H1 (cell line): ENCODE measurements at places on chromosomes 5 and 9. TPM values are rescaled to one million over a fixed set of nuclear protein-coding genes. Genes with fewer than 3 reads are reported as not detected.

The SAXO1 gene
- total RNA-seq: 0.20 TPM in 1 of 2 replicates, not detected in the other

GRCh38 chr9:107235765-107236442 is 47.2 kb upstream of the RAD23B start:
- DNase-seq: peak; percentile 14

The PCDHGA3 gene
- 0.25 and 0.39 TPM in 2 replicates for total RNA-seq

The ACTBL2 gene
- total RNA-seq: not detected in 2 replicates

- DNase-seq: no peak
Measured at GRCh38 chr5:127959152-127959764, 124.3 kb upstream of the SLC12A2 start.

DNA sequence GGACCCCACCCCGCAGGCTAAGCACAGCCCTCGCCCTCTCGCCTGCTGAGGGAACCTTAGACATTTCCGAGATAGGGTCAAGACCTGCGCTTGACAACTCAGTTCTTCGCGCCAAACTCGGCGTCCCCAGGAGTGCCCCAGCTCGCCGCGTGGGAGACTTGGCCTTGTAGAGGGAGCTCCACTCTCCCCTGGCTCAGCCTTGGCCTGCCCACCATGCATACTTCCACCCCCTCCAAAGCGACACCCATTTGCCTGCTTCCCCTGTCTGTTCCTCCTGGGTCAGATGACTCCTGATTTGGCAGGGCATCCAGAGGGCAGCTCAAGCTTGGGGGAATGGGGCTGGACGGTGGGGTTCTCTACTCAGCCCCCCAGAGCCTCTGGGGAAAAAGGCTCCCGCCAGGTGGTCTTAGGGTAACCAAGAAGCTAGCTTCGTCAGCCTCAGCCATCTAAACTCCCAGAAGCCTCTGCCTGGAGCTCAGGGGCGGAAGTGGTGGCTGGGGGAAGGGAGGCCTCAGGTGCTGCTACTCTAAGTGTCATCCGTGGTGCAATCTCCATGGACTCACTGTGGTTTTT is 560 bp downstream of the DOCK2 start:
- no peak for DNase-seq

The IFNA13 gene
- total RNA-seq: not detected in 2 replicates

The MYMK gene
- not detected in 2 replicates for total RNA-seq

DNA sequence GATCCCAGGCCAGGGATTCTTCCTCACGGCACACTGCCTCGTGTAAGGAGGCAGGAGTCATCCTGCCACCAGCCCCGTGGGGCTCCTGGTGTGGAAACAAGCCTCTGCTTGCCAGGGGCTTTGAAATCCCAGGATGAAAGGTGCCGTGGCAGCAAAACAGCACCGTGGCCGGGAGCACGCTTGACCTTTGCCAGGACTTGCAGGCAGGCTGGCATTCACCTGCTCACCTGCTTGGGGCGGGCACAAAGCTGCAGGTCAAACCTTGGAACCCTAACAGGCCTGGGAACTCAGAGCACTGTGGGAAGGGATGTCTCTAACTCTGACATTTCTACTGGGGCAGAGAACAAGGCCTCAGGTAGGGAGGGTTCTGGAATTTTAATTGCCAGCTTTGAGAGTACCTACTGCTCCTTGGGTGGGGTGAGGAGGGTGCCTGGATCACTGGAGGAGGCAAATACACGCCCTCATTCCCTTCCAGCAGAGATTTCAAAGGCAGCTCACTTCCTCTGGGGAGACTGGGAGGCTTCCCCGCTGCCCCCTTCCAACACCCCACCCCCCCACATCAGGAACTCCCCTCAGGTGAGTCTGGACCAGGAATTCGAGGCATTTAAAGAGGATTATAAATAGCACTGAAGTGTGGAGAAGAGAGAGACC is 45.6 kb upstream of the STXBP1 start:
- DNase-seq: no peak

GRCh38 chr9:134776080-134776796 is 104.4 kb upstream of the FCN2 start:
- DNase-seq: no peak

The PCDHB15 gene
- total RNA-seq: 3.9 and 4.0 TPM in 2 replicates

The PSIP1 gene
- total RNA-seq: 368 and 387 TPM in 2 replicates

DNA sequence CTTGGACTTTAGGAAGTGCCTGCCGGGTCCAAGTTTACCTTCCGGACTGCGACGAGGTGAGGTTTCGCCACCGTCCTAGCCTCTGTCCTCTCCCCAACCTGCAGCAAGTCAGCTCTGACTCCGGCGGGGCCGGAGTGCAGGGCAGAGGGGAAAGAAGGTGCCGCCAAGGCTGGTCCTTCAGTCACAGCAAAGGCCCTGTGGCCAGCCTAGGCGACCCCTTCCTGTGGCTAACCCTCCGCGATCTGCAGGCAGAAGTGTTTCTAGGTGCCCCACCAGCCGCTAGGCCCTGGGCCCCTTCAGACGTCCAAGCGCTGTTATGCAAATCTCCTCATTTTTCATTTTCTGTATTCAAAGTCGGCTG is 11.1 kb upstream of the NKX2-5 start:
- no peak for DNase-seq
